Activated T-cell treated with anti-CD3 and anti-CD28 coated beads, Interleukin-2, amount 50 U/mL, for 72 hours (primary cell): ENCODE measurements at places on chromosomes 5 and 9. TPM values are rescaled to one million over a fixed set of nuclear protein-coding genes. Genes with fewer than 3 reads are reported as not detected.
A peak's percentile ranks its signal among the peaks of the same experiment; 100 is the strongest.

DNA sequence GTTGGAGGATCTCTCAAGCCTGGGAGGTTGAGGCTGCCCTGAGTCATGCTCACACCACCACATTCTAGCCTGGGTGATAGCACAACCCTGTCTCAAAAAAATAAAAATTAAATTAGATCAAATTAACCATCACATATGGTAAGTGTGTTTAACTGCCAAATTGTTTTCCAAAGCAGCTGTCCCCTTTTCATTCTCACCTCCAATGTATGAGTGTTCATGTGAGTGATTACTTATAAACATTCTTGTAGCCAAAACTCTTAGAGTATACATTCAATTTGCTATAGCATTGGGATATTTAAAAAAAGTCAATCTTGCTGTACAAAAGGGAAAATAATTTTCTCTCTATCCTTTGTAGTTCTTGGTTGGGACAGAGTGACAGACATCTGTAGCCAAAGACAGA, 53.4 kb upstream of the SNAPC3 start:
- no peak overlapping the region for H3K4me3 ChIP-seq
- no peak for DNase-seq
- H3K36me3 ChIP-seq: no peaks in the 10 kb centered on the region
- H3K27ac ChIP-seq: no peak overlapping the region

DNA sequence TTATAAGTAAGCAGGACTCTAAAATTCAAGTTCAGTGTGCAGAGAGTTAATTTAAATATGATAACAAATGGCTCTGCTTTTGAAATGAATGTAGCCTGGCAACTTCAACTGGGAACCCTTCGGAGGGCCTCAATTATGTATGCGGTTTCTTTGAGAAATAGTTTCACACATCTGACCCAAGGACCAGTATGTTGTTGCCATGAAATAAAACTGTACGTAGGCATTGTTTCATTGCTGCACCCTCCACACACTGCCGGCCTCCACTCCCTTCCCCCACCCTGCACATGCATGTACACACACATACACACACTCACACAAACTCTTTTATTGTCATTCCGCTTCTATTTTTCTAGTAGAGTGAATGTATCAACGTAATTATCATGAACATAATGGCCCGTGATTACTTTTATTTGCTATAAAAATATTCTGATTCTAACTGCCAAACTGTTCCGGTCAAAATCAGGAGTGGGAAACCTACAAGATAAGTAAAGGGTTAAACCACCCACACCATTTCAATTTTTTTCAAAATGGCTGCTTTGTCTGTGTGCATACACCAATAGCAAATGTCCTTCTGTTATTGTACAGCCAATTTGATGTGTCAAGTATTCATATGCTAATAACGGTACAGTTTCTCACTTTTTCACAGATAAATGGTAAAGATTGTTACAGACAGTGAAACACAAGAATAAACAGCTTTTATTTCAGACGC, 215.5 kb upstream of the TMEM161B start:
- no peak overlapping the region for H3K27ac ChIP-seq
- no peaks in the 10 kb centered on the region for H3K36me3 ChIP-seq
- H3K27me3 ChIP-seq: peaks cover 26% of the 10 kb centered on the region
- no peaks in the 10 kb centered on the region for H3K4me1 ChIP-seq
- H3K4me3 ChIP-seq: no peak overlapping the region
- DNase-seq: no peak

GRCh38 chr9:19429595-19429994, 20.8 kb downstream of the ACER2 start:
- H3K4me3 ChIP-seq: no peak overlapping the region
- no peak overlapping the region for H3K27ac ChIP-seq
- no peak for DNase-seq
- H3K36me3 ChIP-seq: no peaks in the 10 kb centered on the region
- H3K4me1 ChIP-seq: no peaks in the 10 kb centered on the region
- no peaks in the 10 kb centered on the region for H3K27me3 ChIP-seq

DNA sequence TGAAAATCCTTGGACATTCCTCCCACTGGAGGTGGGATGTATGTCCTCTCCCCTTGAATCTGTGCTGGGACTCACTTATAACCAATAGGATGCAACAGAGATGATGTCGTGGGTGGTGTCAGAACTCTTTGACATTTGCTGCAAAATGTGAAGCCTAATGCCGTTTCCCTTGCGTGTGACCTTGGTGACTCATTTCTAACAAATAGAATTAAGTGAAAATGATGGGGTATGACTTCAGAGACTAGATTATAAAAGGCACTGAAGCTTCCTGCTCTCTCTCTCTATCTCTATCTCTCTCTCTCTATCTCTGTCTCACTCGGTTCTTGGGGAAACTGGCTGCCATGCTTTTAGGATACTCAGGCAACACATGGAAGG, 126.1 kb upstream of the STC2 start:
- H3K27me3 ChIP-seq: peaks cover 11% of the 10 kb centered on the region
- no peak overlapping the region for H3K27ac ChIP-seq
- no peaks in the 10 kb centered on the region for H3K4me1 ChIP-seq
- DNase-seq: no peak
- no peak overlapping the region for H3K4me3 ChIP-seq

DNA sequence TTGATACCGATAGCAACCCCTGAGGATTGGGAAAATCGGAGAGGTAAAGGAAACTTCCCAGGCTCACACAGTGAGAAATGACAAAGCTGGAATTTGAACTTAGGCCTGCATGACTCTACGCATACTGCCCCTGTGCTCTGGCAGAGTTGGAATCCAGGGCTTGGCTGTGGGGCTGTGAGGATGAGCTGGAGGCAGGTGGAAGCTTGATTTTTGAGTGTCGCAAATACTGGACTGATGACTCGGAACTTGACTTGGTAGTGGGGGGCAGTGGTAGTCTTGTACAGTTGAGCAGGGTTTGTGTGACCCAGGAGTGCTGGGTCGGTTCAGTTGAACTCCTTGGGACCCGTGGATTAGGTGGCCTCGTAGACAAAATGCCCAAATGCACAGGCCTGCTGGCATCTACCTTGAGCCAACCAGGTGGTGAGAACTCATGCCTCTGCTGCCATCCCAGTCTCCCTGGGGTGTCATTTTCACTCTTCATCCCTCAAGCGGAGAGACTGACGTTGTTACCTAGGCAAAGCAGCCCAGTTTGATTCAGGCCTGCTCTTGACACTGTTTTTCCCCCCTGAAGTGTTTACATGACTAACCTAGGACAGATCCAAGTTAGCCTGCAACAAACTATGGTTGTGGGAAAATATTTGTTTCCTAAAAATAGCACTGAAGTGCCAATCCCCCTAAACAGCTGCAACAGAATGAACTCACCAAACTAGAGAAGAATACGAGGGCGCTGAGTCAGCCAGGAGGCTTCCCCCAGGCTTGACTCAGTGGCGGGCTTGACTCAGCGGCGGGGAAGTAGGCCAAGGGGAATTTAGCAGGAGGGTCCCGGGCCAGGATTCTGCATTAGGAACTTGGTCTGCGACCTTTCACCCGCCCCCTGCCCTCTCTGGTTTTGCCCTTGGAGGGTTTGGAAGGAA, 45.7 kb upstream of the ORM1 start:
- H3K36me3 ChIP-seq: no peaks in the 10 kb centered on the region
- H3K27me3 ChIP-seq: no peaks in the 10 kb centered on the region
- no peak for DNase-seq

DNA sequence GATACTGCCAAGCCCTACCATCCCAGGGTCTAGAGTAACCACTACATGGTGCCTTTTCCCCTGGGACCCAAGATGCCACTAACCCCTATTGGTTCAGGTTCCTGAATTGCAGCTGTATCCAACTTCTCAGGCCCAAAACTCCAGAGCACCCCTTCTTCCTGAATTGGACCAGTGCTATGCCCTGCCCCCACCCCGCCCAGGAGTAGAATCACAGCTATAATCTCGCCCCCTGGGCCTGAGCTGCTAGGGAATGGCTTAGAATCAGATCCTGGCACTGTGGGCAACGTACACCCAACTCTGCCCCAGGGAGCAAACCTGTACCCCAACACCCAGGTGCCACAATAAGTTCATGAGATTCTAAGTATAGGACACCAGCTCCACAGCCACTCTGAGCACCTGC, 206.3 kb downstream of the CACNA1B start:
- H3K27me3 ChIP-seq: peaks cover 9% of the 10 kb centered on the region
- H3K4me1 ChIP-seq: no peaks in the 10 kb centered on the region
- no peak for DNase-seq
- H3K36me3 ChIP-seq: peaks cover 10% of the 10 kb centered on the region
- no peak overlapping the region for H3K4me3 ChIP-seq

- H3K4me1 ChIP-seq: peaks cover 23% of the 10 kb centered on the region
- H3K4me3 ChIP-seq: no peak overlapping the region
- DNase-seq: no peak
- H3K36me3 ChIP-seq: no peaks in the 10 kb centered on the region
Observed at GRCh38 chr9:126614088-126614454, 343 bp downstream of the LMX1B start.

DNA sequence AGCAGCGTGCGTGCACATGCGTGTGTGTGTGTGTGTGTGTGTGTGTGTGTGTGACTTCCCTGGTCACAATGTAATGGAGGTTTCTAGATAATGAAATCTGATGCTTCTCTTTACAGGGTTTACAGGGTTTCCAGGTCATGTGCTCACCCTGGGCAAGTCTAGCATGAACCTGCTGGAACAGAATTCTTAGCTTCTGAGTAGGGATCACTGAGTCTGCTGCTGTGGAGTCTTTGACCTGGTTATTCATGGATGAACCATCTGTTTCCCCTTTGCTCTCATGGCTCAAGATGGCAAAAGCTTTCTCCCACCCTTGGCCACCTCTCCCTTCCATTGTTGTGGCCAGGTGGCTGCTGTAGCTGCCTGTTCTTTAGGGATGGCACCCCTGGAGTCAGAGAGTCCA, 111.6 kb upstream of the SHB start:
- no peak overlapping the region for H3K4me3 ChIP-seq
- H3K4me1 ChIP-seq: peaks cover 8% of the 10 kb centered on the region
- no peaks in the 10 kb centered on the region for H3K36me3 ChIP-seq
- DNase-seq: no peak

GRCh38 chr9:33165263-33166151, 1.6 kb downstream of the B4GALT1 start:
- no peaks in the 10 kb centered on the region for H3K27me3 ChIP-seq
- peak; percentile 46 for DNase-seq
- peaks cover 75% of the 10 kb centered on the region for H3K4me1 ChIP-seq
- H3K27ac ChIP-seq: peak overlapping the region; percentile 99

DNA sequence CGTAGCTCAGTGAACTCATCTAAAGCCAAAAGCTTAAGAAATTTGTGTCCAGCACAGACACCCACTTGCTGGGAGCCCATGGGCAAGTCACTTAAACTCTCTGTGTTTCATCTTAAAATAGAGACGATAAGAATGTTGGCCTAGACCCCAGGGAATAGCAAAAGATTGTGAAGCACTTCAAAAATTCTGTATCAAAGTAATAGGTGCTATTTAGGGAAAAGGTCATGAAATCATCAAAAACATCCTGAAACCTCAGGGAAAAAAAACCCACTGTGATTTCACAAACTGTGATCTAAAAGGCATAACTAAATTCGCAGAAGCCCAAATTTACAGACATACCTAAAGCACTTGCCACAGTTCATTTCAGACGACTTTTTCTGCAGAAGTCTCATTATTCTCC, 278.3 kb downstream of the NR2F1-AS1 start:
- H3K4me3 ChIP-seq: no peak overlapping the region
- no peak for DNase-seq
- no peaks in the 10 kb centered on the region for H3K36me3 ChIP-seq
- no peaks in the 10 kb centered on the region for H3K4me1 ChIP-seq
- no peaks in the 10 kb centered on the region for H3K27me3 ChIP-seq

DNA sequence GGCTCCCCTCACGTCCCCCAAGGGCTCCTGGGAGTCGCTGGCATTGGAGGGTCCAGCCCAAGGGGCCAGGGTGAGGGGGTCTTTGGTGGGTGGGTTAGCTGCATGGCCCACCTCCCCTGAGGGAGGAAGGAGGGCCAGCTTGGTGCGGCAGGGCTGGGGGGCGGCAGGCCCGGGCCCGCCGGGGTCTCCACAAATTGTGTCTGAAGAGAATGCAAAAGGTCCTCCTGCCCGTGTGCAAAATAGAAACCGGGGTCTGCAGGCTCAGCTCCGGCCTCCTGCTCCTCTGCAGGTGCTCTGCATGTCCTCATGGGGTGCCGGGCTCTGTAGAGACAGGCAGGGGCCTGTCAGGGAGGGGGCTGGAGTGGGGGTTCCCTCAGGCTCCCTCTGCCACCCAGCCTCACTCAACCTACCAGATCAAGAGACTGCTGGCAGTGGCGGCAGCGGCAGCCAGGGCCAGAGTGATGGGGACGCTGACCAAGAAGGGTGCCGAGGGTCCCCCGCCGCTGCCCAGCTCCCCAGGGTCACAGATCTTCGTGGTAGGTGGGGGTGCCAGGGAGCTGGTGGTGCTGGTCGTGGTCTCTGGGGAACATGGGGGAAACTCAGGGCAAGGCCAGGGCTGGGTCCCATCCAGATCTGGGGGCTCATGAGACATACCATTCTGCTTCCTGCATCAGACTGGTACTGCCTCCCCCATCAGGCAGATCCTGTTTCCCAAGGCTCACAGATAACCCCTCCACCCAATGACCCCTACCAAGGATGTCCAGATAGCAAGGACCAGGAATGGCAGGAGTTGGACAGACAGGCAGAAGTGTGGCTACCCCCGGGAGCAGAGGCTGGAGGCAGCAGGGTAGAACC, 29.2 kb upstream of the ENHO start:
- DNase-seq: no peak
- peaks cover 16% of the 10 kb centered on the region for H3K27me3 ChIP-seq
- no peak overlapping the region for H3K4me3 ChIP-seq

DNA sequence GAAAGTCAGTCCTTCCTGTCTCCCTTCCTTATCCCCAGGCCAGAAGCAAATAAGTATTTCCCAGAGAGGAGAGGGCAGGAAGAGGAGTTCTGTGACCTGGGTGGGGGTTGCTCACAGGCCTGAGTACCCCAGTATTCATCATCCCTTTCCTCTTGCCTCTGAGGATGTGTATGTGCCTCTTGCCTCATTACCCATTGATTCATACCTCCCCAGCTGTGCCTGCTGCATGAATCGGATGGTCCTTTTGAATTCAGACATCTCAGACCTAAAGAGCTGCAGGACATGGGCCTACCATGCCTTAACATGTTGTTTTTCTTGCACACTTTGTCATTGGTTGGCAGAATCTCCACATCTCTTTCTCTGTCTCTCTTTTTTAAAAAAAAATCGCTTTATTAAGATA, 112.8 kb upstream of the SHB start:
- no peak for DNase-seq
- no peak overlapping the region for H3K4me3 ChIP-seq
- H3K4me1 ChIP-seq: no peaks in the 10 kb centered on the region
- no peaks in the 10 kb centered on the region for H3K36me3 ChIP-seq
- no peak overlapping the region for H3K27ac ChIP-seq

DNA sequence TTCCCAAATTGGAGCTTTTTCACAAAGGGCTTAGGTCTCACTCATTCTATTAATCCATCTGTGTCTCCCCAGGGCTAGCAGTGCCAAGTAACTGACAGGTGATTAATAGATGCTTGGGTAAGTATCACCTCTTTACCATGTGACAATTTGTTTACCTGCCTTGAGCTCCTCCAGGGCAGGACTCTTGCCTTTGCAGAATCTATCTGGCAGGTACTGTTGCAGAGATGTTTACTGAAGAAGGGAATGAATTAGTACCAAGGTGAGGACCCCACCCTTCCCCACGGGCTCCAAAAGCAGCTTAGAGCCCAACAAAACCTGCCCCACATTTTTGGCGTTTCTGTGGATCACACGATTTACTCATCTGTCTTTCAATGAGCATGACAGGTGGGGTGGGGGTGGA, 698 bp upstream of the TGFBI start:
- no peak for DNase-seq
- H3K27ac ChIP-seq: no peak overlapping the region
- no peaks in the 10 kb centered on the region for H3K4me1 ChIP-seq
- no peaks in the 10 kb centered on the region for H3K36me3 ChIP-seq
- H3K4me3 ChIP-seq: no peak overlapping the region

SREK1IP1 gene
- total RNA-seq: 28.7 TPM

IFNA2 gene
- not detected for total RNA-seq

PCDHGA7 gene
- 0.12 TPM for total RNA-seq

PGM5 gene
- total RNA-seq: not detected
